Vagina (tissue), 2 donors: ENCODE measurements at places on chromosomes 4 and X. TPM values are rescaled to one million over a fixed set of nuclear protein-coding genes. Genes with fewer than 3 reads are reported as not detected.

Gene REELD1
- total RNA-seq, result 0.74 TPM

Gene GPR173
- total RNA-seq, result 2.2 TPM

Gene GPR50
- total RNA-seq, result not detected

Gene PRR32
- not detected for total RNA-seq

Gene COL25A1
- total RNA-seq, result 0.49 TPM

Gene FDCSP
- not detected for total RNA-seq
